ENCODE measurements at places on chromosomes 7 and 10.

GRCh38 chr7:30148951-30149459, 14.2 kb downstream of the MTURN start:
- peak; percentile 69 for DNase-seq

- peak; percentile 65 for DNase-seq
Observed at GRCh38 chr7:38374507-38374906, 101.1 kb upstream of the TARP start.

DNA sequence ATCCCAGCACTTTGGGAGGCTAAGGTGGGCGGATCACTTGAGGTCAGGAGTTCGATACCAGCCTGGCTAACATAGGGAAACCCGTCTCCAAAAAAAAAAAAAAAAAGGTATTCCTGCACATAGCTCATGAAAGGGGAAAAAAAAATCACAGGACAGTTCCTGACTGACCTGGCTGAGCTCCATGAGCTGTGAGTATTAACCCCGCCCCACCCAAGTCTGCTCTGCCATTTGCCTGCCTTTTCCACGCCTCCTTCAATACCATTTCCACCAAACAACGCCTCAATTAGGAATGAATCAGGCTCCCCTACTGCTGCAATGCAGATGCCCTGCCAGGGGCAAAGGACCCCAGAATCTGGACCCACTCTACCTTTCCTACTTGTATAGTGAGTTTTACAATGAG, 55.0 kb downstream of the PDIA4 start:
- no peak for DNase-seq

- no peak for DNase-seq
Observed at GRCh38 chr10:85614981-85615380, 751.6 kb downstream of the GRID1 start.

DNA sequence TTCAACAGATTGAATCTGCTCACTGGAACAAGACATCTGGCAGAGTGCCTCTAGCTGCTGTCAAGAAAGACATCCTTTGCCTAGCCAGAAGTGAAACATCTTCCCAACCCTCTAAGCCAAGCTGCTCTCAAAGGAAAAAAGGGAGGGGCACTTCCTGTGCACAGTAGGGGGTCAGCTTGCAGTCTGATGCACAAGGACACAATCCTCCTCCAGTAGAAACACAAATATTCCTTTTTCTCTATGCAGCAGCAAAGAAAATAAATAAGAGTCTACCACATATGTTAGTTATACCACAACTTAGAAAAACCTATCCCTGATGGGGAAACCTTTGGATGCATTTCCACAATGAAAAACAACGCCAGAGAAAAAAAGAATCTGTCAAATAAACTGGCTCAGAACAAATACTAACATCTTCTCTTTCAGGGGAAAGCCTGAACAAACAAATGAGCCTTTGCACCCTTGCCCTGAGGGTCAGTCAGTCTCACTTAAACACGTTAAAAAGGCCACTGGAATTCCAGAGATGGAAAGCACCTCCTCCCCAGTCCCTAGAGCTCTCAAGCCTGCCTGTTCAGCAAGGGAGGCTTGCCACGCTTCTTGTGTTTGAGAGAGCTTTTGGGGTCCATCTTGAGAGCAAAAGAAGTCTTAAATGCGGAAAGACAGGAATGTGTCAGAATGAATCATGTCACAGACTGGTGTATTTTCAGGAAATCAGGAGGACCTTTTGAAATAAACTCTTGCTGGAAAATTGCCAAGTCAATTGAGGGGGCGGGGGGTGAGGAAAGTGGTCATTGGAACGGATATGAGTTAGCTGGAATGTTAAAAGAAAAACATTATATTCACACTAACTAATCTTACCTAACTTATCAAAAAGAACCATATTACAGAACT, 7.5 kb downstream of the LAMB1 start:
- no peak for DNase-seq

- DNase-seq = no peak
Observed at GRCh38 chr10:1573334-1573969, 163.9 kb downstream of the ADARB2 start.

DNA sequence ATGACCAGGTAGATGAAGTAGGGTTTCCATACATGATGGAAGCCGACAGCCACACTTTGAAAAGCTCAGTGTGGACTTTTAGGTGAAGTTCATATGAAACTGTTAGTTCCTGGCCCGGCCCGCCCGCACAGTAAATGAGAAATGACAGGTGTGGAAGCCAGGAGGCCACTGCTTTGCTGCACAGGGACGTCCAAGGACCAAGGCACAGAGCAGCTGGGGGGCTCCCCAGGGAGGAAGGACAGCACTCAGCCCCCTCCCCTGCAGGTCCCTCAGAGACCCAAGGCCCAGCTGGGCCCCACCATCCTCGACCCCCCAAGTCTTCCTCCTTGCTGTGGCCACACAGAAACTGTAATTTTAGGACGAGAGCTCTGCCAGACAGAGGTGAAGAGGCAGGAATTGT, 219.2 kb downstream of the PTPRN2 start:
- DNase-seq = no peak

DNA sequence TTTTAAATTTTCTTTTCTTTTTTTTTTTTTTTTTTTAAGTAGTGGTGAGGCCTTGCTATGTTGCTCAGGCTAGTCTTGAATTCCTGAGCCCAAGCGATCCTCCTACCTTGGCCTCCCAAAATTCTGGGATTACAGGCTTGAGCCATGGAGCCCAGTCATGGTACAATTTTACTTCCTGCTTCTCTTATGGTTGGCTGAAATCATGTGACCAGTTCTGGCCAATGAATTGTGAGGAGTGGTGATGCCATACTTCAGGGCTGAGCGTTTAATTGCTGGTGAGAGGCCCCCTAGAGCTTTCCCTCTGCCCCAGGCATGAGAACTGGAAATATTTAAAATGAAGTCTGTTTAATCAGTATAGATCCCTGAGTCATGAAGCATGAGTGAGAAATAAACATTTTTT, 22.2 kb upstream of the BAIAP2L1 start:
- no peak for DNase-seq

DNA sequence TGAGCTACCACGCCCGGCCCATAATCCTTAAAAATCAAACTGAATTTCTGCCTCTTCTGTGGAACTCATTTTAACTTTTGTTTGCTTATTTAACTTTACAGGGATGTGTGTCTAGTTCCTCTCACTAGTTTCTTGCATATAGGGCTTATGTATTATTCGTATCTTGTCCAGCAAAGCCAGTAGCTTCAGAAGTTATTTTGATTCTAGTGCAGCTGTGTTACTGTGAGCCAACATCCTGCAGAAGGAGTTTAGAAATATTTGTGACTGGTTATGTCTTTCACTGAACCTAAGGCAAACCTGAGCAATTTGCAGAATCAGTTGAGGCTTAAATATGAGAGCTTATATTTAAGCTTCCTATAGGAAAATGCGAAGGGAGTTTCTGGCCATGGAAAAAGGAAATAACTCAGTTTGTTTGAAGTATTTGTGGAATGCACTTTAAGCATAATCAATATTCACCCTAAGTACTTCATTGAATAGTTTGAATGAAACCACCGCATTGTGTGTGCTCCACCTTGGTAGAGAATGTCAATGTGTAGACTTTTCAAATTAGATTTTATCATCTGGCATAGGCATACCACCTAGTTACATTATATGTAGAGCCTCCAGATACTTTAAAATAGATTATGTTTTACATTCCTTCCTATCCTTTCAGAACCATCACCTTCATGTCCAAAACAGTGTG, 90.8 kb downstream of the MCU start:
- DNase-seq = no peak

DNA sequence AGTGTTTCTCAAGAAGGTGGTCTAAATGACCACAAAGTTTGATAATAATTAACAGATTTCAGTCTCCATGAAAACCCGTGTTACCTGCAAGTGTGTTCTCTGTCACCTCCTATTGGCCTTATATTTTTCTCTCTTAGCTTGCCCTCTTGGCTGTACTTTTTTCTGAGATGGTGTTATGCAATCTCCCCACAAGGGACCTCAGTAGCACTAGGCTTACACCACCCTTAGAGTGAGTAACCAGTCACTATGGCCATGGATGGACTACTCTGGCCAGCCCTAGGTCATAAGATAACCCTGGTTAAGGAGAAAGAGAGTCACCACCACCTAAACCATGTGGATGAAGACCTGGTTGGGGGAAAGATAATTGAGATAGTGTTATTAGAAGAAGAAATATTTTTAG, 76.8 kb downstream of the NPSR1 start:
- DNase-seq = no peak

- DNase-seq = no peak
Observed at GRCh38 chr10:130933008-130933390, 378.5 kb downstream of the TCERG1L start.

- DNase-seq = no peak
Observed at GRCh38 chr7:45874408-45875131, 1.7 kb upstream of the CCDC201 start.

- DNase-seq = no peak
Observed at GRCh38 chr7:122306320-122307227, 2.0 kb upstream of the FEZF1 start.

GRCh38 chr7:114941692-114942091, 19.8 kb downstream of the MDFIC start:
- no peak for DNase-seq

- peak; percentile 47 for DNase-seq
Observed at GRCh38 chr7:150738591-150739001, 1.4 kb downstream of the GIMAP5 start.

- DNase-seq = no peak
Observed at GRCh38 chr7:120714945-120715344, 143.0 kb downstream of the TSPAN12 start.

DNA sequence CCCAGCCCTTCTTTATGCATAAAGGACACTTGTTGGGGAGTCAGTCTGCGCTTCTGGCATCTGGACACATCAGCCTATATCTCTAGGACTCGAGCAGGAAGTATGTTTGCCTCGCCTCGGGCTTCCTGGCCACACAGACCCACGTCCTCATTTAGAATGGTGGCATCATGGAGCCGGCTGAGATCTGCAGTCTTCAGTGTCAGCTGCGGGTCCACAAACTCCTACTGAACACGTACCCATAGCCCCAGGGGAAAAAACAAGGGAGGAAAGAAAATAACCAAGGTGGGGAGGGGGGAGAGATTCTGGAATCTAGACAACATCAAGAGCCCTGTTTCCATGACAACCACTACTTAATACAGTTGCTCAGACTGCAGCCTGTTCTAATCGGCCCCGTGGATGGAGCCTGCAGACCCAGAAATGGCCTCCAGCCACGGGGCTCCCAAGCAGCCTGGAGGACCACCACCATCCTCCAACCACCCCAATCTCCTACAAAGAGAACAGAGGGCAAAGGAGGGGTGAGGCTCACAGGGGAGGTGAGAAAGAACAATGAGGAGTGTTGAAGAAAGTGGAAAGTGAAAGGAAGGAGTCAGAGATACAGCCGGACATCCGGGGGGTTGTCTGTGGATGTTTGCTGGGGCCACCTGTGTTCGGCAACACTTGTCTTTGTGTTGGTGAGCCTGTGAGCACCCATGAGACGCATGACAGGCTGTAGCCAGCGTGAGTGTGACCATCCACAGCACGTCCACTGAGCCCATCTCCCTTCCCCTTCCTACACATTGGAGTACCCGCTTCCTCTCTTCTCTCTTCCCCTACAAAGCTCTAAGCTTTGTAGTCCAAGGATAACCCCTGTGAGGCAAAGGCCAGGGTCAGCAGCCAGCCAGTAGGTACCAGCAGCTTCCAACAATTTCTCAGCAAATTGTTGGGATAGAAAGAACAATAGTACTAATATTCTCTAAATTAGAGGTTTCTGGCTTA, 141.0 kb downstream of the PLXNA4 start:
- peak; percentile 37 for DNase-seq

DNA sequence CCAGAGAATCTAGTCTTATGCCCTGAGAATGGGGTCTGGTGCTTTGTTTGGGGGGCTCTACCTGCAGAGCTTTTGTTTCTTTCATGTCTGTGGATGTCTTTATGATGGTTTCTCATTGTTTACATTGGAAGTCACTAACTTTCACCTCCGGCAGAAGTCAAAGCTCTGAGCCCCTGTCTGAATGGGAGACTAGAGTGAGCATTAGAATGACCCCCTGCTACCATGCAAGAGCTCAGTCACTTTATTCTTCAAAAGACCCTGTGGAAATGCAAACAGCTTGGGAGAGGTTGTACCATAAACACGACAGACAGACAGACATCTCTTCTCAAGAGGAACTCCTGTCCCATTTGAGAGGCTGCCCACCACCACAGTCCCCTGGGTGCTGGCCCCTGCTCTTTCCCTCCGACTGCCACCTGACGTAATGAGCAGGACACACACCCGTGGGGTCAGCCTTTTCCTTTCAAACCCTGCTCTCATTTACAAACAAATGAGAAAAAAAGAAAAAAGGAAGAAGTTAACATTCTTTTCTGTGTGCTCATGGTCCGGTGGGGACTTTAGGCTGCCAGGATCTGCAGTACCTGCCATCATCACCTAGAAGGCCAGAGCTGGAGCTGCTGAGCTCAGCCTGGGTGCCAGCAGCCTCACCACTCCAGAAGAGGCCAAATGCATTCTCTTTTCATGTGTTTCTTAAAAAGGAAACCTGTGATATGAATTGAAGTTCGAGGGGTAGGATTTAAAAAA, 91.6 kb downstream of the FZD1 start:
- DNase-seq = no peak

DNA sequence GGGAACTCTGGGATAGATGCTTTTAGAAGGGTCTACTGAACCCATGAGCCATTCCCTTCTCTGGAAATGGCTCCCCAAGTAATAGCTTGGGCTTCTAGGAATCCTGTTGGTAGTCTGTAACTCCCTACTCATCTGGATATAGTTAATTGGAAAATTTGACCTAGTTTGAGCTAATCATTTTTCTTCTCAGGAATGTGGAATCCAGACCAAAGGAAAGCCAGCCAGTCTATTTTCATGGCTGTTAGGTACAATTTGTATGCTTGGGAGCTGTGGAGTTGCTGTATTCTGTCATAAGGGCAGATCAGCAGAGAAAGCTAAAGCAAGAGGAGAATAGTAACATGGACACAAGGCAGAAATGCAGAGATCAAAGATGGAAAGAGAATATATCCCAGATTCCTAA, 71.6 kb upstream of the C1GALT1 start:
- no peak for DNase-seq

DNA sequence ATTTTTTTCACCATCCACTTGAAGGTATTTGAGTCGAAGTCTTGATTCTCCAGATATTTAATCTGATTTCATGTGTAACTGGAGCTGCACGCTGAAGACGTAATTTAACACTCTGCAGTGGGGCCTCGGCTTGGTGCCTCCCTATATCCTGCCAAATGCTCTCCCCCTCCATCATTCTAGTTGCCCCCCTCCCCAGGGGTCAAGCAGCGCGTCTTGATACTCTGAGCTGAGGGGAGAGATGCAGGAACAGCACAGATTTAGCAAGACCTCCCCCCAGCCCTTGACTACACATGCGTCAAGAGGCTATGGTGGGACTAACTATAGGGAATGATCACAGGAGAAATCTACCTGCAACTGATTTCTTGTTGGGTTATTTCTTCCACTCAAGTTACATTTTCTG, 85.8 kb downstream of the PRPF18 start:
- DNase-seq = no peak

GRCh38 chr10:13347043-13347499, 1.0 kb downstream of the SEPHS1 start:
- DNase-seq = no peak

DNA sequence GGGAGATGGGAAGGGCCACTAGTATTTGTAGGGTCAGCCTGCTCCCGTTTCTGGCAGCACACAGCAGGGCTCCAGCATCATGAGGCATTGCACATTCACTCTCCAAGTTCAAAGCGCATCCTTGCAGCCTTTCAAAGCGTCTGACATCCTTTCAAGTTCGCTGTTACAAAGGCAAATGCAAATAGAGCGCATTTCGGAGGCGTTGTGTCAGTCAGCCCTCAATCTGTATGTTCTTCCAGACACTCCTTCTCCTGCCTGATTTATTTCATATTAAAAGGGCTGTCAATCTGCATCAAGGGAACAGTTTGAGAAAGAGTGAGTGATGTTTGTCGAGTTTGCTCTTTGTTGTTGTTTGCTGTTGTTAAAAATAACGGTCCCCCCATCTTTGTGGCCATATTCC, 188.5 kb downstream of the SNX10 start:
- DNase-seq = no peak

- DNase-seq = no peak
Observed at GRCh38 chr7:111516612-111517011, 45.7 kb downstream of the IMMP2L start.

Data from activated naive CD4-positive, alpha-beta T cell treated with anti-CD3 and anti-CD28 coated beads for 36 hours (primary cell).